Bronchial epithelial cell (primary cell): ENCODE measurements at places on chromosomes 3 and 15.

DNA sequence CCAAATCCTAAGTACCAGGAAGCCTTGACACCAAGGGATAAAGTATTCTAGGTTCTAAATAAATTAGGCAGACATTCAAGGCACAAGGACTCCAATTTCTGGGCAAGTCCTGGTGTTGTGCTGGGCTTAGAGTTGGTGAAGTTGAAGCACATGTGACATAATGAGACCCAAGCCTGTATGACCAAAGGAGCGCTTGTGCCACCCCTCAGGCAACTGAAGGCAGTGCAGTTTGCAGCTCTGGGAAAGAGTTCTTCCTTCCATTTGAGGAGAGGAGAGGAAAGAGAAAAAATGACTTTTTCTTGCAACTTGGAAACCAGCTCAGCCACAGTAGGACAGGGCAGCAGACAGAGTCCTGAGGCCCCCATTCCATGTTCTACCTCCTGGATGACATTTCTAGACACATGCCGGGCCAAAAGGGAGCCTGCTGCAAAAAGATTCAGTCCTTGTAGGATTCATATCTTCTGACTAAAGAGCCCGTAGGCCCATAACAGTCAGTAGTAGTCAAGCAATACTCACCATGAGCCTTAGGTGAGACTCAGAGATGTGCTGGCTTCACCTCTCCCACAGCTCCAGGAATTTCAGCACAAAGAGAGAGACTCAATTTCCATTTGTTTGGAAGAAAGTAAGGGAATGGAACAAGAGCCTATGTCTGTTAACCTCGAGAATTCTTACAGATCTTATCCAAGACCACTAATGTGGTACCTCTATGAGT, 588.8 kb upstream of the BCHE start:
- DNase-seq = no peak

GRCh38 chr15:27683121-27683520, 416.0 kb downstream of the OCA2 start:
- DNase-seq = no peak

DNA sequence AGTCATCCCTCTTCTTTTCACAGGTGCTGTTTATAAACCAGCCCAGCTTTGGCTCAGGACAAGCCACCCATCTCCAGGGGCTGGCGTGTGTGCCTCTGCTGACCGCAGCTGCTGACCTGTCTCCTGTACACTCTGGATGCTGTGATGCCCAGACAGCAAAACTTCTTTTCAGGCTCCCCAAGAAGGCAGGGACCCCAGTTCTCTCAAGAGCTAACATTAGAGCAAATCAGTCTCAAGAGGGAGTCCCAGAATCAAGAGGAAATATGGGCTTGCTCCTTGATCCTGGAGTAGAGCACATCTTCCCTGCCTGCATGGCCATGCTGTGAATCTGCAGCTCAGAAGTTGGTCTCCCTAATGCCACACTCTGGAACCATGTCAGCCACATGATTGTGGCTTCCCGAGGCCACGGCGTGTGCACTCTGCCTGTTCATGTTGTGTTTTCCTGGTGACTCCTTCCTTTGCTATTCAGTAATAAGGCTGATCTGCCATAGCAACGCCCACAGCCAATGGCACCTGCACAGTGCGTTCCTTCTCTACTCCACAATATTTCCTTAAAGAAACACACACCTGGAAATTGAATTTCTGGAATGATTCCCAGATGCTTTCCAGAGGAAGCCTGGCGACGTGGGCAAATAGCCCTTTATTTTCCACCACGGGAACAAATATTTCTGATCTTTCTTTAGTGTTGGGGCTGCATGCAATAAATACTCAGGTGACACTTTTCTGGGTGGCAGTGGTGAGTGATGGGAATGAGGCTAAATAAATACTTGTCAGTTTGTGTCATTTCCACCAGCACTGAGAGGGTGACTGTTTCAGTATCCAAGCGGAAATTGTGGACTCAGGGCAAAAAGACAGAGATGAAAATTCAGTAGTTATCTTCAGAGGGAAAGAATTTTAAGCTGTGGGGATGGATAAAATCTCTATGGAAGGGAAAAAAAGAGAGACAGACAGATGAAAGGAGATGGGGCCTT, 21.9 kb upstream of the THSD4 start:
- DNase-seq = peak; percentile 93

- DNase-seq = no peak
Measured at GRCh38 chr15:31283043-31283442, 43.6 kb upstream of the KLF13 start.

DNA sequence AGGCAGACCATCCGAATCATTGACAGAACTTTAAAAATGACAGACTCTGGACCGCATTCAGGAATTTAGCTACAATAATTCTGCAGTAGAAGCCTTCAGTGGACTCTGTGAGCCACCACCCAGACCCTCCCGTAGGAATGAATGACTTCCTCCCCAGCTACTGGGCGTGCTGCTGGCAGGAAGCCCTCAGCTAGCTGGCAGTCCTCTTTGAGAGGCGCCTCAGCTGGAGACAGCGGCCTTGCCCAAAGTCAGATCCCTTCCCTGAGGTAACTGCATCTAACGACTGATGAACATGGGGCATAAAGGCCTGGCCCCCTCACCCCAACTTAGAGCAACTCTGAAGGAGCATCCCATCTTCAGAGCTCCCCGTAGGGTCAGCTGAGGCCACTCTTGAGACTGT, 25.8 kb downstream of the CRABP1 start:
- no peak for DNase-seq

GRCh38 chr15:33678176-33678575, 290.1 kb upstream of the CHRM5 start:
- DNase-seq = no peak

- no peak for DNase-seq
Measured at GRCh38 chr3:5297895-5298294, 110.4 kb downstream of the EDEM1 start.

DNA sequence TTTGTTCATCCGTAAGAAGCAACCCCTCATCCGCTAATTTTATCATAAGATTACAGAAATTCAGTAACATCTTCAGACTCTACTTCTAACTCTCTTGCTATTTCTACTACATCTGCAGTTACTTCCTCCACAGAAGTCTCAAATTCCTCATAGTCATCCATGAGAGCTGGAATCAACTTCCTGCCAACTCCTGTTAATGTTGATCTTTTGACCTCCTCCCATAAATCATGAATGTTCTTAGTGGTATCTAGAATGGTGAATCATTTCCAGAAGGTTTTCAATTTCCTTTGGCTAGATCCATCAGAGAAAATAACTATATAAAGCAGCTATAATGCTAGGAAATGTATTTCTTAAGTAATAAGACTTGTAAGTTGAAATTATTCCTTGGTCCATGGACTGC, 115.1 kb downstream of the TAFA4 start:
- DNase-seq = peak; percentile 7

GRCh38 chr3:12884790-12885582, 43.6 kb upstream of the RPL32 start:
- no peak for DNase-seq

DNA sequence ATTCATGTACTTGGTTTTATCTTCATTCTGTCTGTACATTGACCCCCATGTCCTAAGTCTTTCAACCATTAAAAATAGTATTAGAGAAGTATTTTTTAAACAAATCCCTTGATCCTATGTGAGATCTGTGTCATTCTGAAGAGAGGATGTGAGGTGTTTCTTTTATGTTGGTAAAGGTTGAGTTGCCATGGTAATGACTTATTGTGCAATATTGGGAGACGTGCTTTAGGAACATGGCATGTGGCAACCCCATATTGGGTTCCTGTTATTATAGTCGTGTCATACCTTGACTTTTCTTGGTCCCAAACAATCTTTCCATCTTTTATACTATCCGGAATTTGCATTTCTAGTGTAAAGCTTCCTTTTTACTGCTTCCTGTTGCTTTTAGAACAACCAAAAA, 203.1 kb downstream of the KCNAB1 start:
- DNase-seq = peak; percentile 86

DNA sequence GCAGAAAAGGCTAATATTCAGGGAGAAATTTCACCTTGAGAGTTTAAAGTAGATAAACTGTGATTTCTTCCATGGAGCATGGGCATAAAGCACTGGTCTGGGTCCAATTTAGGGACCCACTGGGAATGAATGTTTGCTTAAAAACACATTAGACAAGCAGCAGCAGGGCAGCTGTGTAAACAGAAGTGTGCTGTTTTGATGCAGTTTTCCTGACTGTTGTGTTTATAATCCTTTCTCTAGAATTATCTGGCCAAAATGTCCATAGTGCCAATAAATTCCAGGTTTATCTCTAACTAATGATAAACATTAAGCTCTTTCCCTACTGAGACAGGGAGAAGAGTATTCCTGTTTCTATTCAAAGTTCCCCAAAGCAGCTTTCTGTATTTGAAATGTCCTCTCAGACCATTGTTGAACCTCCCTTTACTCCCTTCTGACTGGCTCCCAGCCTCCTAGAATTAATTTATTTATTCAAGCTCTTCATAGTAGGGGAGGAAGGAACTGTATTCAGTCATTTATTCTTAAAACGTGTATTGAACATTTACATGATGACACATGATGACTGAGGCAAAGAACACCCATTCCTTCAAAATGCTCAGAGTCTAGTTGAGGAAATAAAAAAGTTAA, 7.0 kb upstream of the TM4SF18 start:
- DNase-seq = peak; percentile 72

DNA sequence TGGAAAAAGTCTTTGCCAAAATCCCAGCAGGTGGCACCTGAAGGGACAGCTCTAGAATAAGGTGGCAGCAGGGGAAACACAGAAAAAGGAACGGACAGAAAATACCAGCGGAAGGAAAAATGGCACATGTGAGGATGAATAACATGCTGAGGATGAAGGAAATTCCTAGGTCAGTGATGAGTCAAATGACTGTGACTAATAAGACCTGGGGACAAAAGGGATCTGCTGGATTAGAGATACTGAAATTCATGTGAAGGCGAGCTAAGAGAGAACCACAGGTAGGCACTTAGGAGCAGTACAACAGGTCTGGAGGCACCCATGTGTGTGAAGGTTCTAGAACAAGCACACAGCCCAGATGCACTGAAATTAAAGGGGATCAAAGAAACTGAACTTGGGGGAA, 482.5 kb downstream of the FOXP1 start:
- peak; percentile 96 for DNase-seq

- DNase-seq = peak; percentile 87
Measured at GRCh38 chr3:43531835-43532234, 90.0 kb downstream of the ANO10 start.

DNA sequence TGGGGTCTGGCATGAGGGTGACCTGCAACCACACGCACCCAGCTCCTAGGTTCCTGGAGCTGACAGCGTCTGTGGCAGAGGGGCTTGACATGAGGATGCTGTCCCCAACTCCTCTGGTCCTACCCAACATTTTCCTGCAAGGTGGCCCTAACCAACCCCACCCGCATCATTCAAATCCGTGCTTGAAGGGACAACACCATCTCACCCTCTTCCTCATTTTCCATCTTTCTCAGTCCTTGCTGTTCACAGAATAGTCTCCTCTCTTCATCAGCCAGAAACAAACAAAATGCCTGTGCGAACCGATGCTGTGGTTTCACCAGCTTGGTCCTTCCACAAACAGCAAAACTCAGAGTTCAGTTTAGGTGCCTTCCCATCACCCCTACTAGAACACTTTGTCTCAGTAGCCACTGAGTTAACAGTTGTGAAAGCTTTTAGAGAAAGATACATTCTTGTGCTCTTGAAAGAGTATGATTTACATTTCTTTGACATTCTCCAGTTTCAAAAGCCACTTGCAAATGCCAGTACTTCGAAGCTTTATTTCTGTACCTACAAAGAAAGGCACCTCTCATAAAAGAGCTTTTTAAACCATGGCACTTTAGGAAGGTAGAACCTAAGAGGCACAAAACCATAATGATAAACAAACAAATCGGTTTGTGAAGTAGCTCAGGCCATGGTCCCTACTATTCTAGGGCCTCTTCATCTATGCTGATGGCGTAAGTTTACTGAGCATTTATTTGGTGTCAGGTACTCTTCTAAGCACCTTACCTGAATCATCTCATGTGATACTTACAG, 360.1 kb downstream of the SHQ1 start:
- DNase-seq = no peak

- DNase-seq = no peak
Measured at GRCh38 chr3:106190296-106190695, 321.5 kb upstream of the CBLB start.

DNA sequence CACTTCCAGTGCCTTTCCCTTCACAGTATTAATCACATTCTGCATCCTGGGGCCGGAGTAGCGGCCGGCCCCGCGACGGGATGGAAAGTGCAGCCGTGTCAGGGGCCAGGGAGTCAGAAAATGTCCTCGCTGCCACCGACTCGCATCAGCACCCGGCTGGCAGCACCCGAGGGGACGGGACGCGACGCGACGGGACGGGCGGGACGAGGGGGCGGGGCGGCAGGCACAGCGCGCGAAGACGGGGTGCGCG, 353 bp downstream of the ATG3 start:
- DNase-seq = no peak

DNA sequence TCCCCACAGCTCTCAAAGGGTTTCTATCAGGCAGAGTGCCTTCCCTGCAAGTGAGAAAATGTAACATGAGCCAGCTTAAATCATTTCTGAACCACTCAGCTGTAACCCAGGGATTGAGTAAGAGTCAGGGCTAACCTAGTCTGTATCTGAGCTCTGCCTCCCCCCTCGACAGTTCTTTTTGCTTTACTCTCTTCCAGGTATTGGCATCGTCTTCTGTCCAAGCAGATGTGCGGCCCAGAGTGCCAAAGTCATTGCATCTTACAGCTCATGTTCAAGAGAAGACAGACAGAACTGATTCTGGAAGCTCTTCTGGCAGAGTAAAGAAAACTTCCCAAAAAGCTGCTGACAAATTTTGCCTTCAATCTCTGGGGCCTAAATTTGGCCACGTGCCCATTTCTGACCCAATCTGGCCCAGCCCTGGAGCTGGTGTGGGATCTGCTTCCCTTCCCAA, 74.8 kb downstream of the ABHD5 start:
- DNase-seq = peak; percentile 46

- peak; percentile 73 for DNase-seq
Measured at GRCh38 chr3:137039570-137039969, 81.8 kb downstream of the IL20RB start.

DNA sequence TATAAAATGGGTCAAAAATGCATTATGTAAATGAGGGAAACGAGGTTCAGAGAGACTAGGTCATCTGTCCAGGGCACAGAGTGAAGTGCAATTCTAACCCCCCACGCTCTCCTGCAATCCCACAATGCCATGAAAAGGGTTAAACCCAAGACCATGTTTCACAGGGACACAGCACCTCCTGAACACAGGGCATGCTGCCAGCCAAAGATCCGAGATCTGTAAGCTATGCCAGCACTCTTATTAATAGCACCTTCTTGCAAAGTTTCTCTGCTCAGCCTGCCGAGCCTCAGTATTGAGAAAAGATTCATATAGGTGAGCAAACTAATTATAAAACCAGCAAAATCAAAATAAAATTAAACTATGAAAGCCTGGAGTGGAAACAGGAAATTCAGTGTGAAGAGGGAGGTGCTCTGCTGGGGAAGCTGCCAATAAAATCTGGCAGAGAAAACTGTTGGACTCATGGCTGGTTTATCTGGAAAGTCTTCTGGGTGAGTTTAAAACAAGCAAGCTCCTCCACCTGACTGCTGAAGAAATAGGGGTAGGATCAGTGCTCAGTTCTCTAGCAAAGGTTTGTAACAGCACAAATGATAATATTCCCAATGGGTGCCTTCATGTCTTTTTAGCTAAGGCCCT, 50.3 kb downstream of the LRIG1 start:
- peak; percentile 56 for DNase-seq
